ENCODE measurements at places on chromosomes 7 and 10. TPM values are rescaled to one million over a fixed set of nuclear protein-coding genes. Genes with fewer than 3 reads are reported as not detected.

Gene UTF1
- not detected for total RNA-seq

GRCh38 chr10:71277914-71278665 is 41.0 kb upstream of the SLC29A3 start:
- no peak for DNase-seq

Gene NPC1L1
- total RNA-seq = not detected

- no peak for DNase-seq
Observed at GRCh38 chr10:126170776-126171175, 217.5 kb downstream of the ADAM12 start.

DNA sequence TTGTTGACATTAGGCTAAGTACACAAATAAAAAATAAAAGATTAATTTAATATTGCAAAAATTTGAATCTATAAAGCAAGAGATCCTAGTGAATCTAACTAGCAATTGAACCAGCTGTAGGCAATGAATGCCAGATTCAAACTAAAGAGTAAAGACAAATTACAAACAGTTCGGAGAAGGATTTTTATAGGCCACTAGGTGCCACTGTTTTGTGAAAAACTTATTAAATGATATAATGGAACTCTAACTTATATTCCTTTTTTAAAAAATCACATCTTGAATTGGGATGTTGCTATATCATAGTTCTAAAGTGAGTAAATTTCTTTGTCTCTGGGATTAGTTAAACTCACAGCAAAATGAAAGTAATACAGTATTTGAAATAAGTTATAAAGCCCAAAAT is 39.1 kb upstream of the GNAI1 start:
- no peak for DNase-seq

GRCh38 chr10:118805146-118805545 is 50.4 kb upstream of the CACUL1 start:
- no peak for DNase-seq

GRCh38 chr7:22733761-22734160 is 6.8 kb downstream of the IL6 start:
- no peak for DNase-seq
